HEK293T (cell line): ENCODE measurements at places on chromosomes 2 and 18.

DNA sequence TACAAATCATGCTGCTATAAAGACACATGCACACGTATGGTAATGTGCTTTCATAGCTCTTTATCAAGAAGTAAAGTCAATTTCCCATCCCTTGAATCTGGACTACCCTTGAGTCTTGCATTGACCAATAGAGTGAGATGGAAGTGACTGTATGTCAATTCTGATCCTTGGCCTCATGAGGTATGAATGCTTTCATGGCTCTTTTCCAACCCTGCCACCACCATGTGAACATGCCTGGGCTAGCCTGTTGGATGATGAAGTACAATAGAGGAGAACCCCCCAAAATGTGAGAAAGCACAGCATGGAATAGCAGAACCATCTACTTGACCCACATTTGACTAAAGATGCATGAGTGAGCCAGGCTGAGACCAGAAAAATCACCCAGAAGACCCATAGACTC is 237.0 kb downstream of the NYAP2 start:
- no peak for DNase-seq

GRCh38 chr18:12741351-12741750 is 38.5 kb downstream of the PSMG2 start:
- DNase-seq = no peak

DNA sequence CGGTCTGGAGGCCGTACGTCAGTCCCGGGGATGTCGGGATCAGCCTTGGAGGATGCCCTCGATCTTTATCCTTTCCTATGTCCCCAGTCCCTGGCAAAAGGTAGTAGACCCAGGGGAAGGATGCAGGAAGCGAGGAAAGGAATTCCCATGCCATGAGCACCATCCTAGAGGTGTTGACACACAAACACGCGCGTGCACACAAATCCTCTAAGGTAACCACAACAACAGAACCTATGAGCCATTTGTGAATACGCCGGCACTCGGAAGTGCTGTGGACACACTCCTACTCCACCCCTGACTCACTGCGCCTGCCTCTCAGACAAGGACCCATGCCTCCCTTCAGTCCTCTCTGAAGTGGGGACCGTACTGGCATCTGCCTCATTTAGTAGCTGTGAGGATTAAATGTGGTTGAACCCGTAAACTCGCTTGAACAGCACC is 11.3 kb upstream of the MLPH start:
- no peak for DNase-seq

DNA sequence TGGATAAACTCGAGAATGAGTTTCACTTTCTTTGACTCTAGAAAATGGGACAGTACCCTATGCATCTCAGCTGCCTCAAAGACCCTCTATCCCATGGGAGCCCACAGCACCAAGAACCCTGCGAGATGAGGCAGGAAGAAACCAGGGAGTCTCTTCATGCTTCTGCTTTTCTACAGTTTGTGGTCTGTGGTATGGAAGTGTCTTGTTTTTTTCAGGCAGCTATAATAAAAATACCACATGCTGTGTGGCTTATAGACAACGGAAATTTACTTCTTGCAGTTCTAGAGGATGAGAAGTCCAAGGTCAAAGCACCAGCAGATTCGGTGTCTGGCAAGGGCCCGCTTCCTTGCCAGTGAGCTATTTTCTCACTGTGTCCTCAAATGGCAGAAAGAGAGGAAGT is 257.9 kb downstream of the SUCLG1 start:
- DNase-seq = no peak

- DNase-seq = no peak
Measured at GRCh38 chr18:63152791-63153190, 166.8 kb downstream of the BCL2 start.

- DNase-seq = no peak
Measured at GRCh38 chr2:234880551-234881211, 71.1 kb upstream of the SH3BP4 start.

DNA sequence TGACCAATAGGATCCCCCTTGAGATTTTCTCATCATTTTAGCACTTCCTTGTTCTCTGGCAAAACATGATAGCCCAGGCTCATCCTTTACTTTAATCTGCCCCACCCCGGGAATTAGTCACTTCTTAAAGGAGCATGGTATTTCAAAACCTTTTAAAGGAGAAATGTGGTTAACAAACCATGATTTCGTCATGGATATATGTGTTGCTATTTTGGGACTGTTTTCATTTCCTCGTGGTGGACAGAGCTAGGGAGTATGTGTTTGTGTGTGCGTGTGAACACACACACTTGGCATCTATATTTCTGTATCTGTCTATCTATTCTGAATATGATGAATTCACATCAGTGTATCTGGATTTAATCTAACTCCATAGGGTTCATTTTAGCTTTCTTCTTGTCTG is 128.1 kb downstream of the BIRC6 start:
- DNase-seq = no peak

- no peak for DNase-seq
Measured at GRCh38 chr2:72954376-72955227, 37.3 kb downstream of the EMX1 start.

DNA sequence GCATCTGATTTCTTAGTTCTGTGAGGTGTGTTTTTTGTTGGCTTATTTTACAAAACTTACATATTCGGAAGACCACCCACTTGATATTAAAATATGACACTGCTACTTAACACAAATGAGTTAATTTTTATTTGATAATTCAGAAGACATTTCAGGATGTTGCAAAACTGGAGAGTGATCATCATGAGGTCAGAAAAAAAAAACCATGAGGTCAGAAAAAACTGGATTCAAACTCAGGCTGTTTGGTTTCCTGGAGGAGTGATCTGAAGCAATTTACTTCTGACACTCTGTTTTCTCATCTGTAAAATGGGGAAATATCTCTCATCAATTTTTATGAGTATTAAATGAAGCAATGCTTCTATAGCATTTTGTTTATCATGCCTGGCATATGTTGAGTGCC is 1.8 kb upstream of the CCBE1 start:
- no peak for DNase-seq

DNA sequence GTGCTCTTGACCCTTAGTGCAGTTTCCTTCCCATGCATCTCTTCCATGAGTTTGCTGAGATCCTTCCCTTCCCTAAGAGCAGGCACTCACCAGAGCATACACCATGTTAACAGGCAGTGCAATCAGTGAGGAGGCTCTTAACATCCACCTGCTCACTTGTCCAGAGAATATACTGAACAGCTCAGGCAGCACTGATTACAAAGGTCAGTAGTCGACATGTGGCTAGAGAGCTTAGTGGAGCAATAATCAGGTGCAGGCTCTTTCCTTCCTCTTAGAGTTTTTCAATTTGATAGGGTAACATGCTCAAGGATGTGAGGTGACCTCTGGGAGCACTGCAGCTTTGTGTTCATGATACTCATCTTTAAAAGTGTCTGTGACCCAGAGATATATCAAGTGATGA is 144.1 kb upstream of the SETBP1 start:
- no peak for DNase-seq

DNA sequence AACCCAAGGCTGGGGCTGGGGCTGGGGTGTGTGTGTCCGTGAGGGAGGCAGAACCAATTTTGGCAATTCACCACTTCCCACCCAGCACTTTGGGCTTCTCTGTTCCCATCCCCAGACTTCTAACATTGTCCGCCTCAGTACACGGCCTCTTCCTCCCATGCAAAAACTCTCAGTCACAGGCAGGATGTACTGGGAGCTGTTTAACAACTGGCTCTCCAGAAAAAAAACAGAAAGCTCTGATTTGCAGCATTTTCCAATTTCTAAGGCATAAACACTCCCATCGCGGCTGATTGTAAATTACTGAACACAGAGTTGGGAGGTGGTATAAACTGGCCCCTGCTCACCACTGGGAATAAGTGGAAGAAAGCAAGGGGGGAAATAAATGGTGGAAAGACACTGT is 73.1 kb upstream of the MAP4K3 start:
- DNase-seq = no peak

- DNase-seq = no peak
Measured at GRCh38 chr2:104965900-104966299, 72.0 kb upstream of the MRPS9 start.

- DNase-seq = no peak
Measured at GRCh38 chr2:104028061-104028460, 825.9 kb upstream of the POU3F3 start.

GRCh38 chr2:30165050-30165520 is 18.3 kb downstream of the YPEL5 start:
- peak; percentile 88 for DNase-seq

- no peak for DNase-seq
Measured at GRCh38 chr2:173033084-173033483, 42.6 kb upstream of the MAP3K20 start.

DNA sequence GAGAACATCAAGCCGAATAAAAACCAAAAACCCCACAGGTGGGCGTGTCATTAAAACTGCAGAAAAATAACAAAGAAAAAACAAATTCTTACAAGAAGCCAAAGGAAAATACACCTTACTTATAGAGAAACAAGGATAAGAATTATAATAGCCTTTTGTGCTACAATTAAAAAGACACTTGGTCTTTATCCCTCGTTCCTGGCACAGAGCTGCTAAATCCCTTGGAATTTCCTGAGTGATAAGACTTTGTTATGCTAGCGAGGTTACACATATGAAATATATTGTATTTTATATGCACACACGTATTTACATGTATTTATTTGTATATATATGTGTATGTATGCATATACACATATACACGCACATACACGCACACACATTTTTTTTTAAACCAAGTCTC is 325.3 kb upstream of the TFPI start:
- DNase-seq = no peak

DNA sequence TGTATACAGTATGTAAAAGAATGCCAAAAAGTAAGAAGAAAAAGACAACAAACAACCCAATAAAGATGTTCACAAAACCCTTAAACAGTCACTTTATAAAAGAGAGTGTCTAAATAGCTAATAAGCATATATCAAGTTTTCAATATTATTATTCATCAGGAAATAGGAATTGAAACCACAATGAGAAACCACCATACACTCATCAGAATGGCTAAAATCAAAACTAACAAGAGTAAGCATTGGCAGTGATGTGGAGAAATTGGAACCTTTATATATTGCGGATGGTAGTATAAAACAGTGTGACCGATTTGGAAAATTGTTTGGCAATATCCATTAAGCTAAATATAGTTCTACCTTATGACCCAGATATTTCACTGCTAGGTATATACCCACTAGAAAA is 20.5 kb upstream of the TGFA start:
- no peak for DNase-seq

DNA sequence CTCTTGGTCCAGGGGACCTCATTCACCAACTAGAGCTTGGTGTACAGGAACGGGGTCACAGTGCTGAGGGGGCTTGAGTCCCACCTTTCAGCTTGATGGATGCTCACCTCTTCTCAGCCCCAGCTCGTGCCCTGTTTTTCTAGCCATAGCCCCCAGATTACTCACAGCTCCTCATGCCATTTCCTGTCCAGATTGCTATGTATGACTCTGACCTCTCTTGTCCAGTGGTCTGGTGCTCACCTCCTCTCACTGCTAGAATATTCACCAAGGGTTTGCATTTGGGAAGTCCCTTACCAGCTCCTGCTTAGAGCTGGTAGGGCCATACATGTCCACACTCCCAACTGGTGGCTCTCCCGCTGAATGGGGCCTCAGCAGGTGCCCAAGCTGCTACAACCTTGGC is 5.9 kb downstream of the LBX2 start:
- no peak for DNase-seq

- no peak for DNase-seq
Measured at GRCh38 chr18:35688757-35689156, 107.2 kb downstream of the GALNT1 start.

GRCh38 chr2:192029089-192029488 is 165.6 kb downstream of the TMEFF2 start:
- DNase-seq = peak; percentile 39

DNA sequence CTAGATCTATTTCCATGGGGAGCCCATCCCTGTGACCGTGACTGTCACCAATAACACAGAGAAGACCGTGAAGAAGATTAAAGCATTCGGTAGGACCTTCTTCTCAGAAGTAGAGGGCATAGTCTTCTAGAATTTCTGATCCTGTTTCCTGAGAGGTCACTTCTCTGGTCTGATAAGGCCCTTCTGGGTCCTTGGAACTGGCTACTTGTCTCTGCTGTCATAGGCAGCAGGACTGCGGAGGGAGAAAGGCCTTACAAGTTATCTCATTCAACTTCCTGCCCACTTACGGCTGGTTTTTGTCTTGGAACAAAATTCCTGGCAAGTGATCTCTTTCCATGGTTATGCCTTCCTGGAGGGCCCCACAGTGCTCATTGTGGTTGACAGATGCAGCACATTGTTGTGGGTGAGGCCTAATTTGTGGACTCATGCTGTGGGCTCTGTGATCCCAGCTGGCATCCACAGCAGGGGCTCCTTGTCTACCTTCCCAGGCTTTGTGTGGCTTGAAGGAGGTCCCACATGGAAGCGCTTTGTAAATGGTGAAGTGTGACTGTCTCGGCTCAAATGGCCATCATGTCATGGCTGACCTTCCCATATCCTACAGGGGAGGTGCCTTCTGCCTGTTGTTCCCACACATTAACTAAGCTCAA is 22.0 kb downstream of the SAG start:
- DNase-seq = no peak

DNA sequence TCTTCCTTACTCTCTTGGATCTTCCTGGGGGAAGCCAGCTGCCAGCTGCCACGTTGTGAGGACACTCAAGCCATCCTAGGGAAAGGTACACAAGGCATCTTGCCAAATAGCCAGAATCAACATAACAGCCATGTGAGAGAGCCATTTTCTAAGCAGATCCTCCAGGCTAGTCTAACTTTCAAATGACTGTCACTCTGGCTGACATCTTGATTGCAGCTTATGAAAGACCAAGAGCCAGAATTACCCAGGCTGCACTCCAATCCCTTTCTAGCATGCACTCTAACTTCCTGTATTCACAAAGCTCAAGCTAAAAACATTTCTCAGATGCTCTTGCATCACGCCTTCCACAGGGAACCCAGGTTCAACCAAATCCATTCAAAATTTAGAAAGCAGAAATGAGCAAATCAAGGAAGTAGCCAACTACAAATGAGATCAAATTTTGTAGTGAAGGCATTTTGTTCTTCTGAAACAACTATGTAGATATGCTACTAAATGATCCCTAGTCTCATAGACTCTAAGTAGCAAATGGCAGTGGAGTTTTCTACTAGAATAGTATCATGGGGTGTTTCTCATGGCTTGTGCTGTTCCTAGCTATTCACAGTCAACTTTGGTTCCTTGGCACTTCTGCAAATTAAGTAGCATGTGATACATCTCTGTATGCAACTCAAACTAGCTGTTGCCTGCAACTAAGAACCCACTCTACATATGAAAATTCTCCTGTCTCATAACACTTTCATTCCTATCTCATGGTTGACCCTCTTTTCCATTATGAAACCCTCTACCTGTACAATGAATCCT is 281.9 kb downstream of the ZEB2 start:
- DNase-seq = no peak
